A172 (cell line): ENCODE measurements at places on chromosomes 7 and 10. TPM values are rescaled to one million over a fixed set of nuclear protein-coding genes. Genes with fewer than 3 reads are reported as not detected.
A peak's percentile ranks its signal among the peaks of the same experiment; 100 is the strongest.

DNA sequence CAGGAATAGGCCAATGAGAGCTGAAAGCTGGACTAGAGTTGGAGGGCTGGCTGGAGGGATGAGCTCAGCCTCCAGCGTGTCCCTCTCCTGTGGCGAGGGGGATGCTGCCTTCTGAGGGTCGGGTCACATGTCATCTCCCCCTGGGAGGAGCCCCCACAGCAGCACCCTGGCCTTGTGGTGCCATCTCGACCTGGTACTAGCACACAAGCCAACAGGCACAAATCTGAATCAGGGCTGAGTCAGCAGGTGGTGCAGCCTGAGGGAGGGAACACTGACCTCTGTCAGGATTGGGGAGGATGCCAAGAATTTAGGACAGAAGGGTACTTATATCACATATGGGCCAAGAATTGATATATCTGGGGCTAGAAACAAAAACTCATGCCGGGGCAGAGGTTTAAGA, 280.4 kb downstream of the CELF2 start:
- DNase-seq: no peak

- DNase-seq: no peak
Measured at GRCh38 chr10:120776442-120776841, 74.7 kb upstream of the WDR11 start.

DNA sequence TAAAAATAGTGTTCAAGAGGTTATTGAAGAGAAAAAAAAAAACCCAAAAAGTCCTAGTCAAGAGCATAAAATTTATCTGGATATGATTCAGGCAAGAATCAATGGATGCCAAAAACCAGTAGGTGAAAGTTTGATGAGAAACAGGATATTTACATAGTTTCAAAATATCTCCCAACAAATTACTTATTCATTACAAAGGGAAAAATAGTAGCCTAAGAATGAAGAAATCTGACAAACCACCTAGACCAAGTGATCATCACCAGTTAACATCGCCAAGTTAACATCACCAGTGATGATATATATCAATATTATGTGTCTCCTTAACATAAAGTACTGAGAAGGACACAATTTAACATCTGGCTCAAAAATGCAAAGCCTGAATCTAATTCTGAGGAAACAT, 85.2 kb downstream of the RNLS start:
- DNase-seq: no peak

KIF11 gene
- 68.6 and 74.3 TPM in 2 replicates for total RNA-seq

GRCh38 chr10:130558746-130559546, 422.8 kb downstream of the GLRX3 start:
- no peak for DNase-seq

GRCh38 chr7:152979376-152979775, 219.8 kb downstream of the ACTR3B start:
- DNase-seq: no peak

BMPER gene
- 0.34 and 0.55 TPM in 2 replicates for total RNA-seq

DNA sequence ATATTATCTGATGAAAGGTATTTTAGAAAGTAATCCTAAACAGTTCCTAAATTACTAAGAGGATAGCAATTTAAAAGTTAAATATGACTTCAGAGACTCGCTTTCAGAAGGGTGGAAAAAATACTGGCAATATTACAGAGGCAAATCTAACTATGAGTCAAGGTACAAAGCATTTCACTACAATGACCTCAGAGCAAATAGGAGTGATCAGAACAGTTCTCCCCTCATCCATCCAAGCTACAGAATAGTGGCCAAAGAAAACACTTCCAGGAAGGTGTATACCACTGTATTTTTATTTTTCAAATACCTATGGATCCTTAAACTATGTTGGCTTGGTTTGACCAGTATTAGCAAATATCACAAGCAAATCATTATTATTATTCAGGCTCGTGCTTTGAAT, 112.8 kb upstream of the ODAD2 start:
- peak; percentile 74 for DNase-seq

DNA sequence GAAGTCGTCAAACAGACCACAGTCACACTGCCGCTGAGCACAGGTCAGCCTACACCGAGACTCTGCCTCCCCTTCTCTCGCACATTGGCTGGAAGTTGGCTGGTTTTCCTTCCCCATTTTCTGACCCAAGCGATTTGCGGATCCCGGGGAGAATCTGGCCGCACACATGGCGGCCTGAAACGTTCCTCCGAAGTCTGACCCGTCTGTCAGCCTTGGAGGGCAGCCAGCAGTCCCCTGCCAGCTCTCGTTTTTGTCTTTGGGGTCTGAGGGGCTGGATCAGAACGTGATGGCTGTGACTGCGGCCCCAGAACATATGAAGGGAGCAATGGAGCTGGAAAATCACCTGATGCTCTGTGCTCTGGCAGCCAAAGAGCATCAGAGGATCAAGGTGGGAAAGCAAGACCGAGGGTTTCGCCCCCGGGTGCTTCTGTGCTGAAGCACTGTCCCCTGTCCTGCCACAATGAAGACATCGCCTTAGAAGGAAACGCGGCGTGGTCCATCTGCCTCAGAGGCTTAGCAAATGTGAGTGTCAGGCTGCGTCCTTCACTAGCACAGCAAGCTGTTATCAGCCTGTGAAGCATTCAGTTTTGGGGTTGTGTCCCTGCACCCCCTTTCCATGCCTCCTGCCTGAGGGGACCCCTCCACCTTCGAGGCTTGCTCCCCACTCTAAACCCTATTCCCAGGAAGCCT, 119.3 kb upstream of the SHH start:
- no peak for DNase-seq

DNA sequence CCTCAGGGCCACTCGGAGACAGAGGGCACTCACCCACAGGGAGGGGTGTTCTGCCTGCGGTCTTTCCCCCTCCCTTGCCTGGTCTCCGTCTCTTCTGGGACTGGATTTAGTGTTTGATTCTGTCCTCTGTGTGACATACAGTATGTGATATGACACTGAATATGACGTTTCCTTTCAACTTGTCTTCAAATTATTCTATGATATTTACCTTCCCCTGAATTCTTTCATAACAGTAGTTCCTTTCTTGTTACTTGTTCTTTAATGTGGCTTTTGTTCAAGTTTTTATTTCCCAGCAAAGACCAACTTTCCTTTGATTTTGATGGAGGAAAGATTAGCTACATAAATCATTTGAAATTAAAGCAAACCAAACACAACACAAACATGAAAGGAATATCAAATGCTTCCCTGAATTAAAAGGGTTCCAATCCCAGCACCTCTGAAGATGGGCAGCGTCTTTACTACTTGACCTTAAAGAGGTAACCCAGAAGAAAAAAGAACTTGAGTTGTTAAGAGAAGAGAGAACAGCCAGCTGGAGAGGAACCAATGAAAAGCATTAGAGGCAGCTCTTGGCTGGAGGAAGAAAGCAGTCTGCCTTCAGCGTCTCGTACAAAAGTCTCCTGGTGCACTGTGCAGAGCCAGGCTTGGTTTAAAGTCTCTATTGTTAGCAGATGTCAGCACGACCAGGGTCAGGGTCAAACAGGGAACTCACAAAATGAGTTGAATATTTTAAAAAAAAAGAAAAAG, 18.3 kb upstream of the RHEB start:
- DNase-seq: no peak

DNA sequence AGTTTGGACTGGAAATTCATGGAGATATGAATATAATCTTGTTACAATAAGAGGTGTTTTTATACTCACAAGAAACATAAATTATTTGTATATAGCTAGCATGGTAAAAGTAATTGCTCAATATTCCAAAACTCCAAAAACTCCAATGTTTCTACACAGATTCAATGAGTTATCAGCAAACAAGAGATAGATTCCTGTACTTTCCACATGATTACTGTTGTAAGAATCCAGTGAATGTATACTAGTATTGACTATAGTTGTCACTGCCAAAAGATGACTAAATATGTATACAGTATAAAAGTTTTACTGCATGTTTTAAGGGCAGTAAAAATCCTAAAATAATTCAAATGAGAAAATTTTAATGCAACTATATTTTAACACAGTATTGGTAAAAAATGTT, 10.7 kb downstream of the ATOH7 start:
- no peak for DNase-seq

DNA sequence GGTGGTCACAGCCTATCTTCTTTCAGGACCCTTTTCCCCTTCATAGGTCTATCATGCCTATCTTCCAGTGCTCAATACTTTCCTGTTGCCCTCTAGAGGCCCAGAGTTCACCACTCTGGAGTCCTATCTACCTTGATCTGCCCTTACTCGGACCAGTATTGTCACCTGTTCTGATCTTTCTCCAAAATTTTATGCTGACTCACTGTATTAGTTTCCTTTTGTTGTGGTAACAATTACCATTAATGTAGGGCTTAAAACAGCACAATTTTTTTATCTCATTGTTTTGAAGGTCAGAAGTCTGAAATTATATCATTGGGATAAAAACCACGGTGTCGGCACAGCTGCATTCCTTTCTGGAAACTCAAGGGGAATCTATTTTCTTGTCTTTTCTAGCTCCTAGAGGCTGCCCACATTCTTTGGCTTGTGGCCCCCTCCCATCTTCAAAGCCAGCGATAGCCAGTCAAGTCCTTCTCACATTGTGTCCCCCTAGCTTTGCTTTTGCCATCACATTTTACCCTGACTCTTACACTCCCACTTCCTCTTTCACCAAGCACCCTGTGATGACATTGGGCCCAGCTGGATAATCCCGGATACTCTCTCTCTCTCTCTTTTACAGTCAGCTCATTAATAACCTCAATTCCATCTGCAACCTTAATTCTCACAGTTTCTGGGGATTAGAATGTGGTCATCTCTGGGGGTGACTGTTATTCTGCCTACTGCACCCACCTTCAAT, 54.6 kb downstream of the TFAM start:
- DNase-seq: no peak
